ENCODE measurements at places on chromosomes 2 and 18. TPM values are rescaled to one million over a fixed set of nuclear protein-coding genes. Genes with fewer than 3 reads are reported as not detected.

Gene MREG
- polyA plus RNA-seq, result 5.8 TPM

Gene PROC
- polyA plus RNA-seq, result 4.8 TPM

Gene PCARE
- polyA plus RNA-seq, result not detected

Gene MC2R
- polyA plus RNA-seq, result not detected

Gene KYNU
- 1.1 TPM for polyA plus RNA-seq

Gene FLACC1
- 4.3 TPM for polyA plus RNA-seq

Gene CYBRD1
- 26.6 TPM for polyA plus RNA-seq

Gene CFC1
- 21.4 TPM for polyA plus RNA-seq

Gene MEP1B
- polyA plus RNA-seq, result 0.38 TPM

- no peak for DNase-seq
These were observed 464.0 kb downstream of the KCNJ3 start for GRCh38 chr2:155162494-155162893.

DNA sequence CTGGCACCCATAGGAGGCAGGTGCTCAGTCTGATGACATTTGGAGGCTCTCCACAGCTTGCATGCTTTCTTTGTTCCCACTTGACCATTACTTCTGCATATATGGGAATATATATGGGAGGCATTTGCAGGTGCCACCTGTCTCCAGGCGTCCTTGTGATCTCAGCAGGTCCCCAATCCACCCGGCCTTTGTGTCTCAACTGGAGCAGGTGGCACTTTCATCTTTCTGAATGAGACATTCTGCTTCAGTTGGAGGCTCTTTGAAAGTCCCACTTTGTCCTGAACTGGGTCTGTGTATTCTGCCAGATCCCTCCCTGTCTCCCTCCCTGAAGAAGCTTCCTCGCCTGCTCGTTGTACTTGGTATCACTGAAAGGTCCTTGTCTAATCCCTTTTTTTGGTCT lies 318.1 kb upstream of the EPAS1 start:
- DNase-seq, result no peak

DNA sequence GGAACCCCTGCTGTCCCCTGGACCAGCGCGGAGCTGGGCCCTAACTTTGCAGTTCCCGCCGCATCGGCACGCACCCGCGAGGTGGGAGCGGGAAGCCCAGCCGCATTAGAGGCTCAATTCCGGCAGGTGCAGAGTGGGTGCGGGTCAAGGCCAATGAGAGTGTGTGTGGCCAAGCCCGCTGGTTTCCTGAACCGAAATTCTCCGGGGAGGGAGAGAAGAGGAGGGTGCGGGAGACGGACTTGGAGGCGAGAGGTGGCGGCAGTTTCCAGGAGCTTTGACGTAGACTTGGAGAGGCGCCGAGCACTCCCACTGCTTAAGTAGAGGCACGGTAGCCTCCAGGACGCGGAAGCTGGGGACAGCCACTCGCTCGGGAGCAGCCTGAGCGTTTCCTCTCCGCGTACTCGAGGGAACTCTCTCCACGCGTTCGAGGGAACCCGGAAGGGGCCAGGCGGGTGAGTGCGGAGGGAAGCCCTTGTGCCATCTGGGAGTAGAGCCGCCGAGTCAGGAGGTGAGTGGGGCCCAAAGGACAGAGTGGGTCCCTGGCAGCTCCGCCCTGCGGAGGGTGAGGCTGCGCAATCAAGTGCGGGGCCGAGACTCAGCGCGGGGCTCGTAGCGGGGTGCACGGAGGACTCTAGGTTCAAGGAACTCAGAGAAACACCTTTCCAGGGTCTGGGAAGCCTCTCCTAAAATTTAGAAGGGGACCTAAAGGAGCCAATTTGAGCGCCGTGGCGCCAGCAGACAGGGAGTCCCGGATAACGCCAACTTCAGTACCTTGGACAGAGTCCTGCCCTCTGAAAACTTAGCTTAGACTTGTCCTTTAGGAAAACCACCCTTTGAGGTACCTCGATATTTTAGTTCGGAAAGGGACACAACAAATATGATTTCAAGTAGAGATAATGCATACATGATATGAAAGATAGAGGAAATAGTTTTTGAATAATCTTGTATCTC lies at the start of gene FAM237A:
Gene FAM237A (plus strand): TSS at position 413 of the 951 bp plus-strand sequence. CDS start 1,750 bp downstream, outside the sequence.
- DNase-seq, result peak; percentile 29

GRCh38 chr18:59372975-59373374 lies 13.9 kb upstream of the LMAN1 start:
- DNase-seq, result no peak

DNA sequence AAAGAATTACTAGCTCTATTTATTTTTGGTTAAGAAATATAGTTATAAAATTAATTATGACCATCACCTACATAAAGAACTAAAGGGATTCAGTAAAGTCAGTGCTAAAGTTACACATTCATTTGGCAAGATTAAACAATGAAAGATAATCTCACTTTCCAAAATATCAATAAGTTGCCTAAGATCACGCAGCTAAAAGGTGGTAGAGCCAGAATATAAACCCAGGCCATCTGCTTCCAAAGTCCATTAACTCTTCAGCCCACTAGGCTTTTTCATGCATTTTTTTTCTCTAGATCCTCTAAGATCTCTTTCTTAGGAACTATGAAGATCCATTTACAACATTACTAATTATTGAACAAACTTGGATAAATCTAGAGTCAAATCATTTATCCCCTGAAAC lies 66.6 kb upstream of the RND3 start:
- DNase-seq, result no peak

DNA sequence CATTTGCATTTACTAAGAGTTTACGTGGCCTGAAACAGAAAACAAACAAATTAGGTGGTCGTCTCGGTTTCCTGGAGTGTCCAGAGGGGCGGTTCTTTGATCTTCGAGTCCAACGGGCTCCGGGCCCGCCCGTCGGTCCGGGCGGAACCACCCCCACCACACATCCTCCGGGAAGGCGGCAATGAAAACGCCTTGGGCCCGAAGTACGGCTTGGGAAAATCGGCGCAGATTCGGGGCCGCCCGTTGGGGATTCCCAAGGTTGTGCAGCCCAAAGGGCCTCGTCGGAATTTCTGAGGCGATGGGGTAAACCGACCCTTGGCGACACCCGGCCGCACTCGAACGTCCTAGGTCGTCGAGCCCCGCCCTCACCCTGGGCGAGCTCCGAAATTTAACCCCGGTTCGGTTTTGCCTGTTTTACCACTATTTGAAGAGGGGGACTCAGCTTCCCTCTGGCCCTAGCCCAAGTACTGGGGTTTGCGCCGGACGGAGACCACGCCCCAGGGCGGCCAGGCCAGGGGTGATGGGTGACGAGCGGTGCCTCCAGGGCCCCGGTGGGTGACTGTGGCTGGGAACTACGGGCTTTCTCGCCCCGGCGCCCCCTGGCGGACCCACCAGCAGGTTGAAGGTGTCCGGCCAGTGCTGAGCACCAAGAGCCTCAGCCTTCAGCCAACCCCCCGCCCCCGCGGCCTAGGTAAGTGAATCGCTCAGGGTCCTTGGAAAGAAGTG lies 1.9 kb upstream of the CFAP53 start:
- DNase-seq, result no peak

GRCh38 chr2:221539246-221539645 lies 32.9 kb downstream of the EPHA4 start:
- DNase-seq, result no peak

DNA sequence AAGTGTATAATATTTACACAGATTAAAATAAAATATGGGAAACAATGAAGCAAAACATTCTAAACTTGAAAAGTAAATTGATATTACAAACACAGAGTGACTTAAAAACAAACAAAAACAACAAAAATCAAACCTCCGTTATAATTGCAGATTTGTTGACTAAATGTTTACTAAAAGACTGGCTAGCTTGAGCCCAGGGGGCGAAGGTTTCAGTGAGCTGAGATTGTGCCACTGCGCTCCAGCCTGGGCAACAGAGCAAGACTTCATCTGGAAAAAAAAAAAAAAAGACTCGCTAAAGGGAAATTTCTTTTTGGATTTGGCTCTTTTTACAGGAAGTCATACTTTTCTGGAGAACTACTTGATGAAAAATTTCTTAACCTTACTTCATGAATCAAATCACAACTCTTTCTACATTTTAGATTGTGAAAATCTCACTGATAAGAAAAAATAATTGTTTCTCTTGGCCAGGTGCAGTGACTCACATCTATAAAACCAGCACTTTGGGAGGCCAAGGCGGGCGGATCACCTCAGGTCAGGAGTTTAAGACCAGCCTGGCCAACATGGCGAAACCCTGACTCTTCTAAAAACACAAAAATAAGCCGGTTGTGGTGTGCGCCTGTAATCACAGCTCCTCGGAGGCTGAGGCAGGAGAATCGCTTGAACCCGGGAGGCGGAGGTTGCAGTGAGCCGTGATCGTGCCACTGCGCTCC lies 9.7 kb downstream of the TFPI start:
- DNase-seq, result no peak

- DNase-seq, result peak; percentile 38
These were observed 39.6 kb upstream of the BOD1L2 start for GRCh38 chr18:57107140-57107832.

GRCh38 chr2:163187995-163188655 lies 349.6 kb upstream of the KCNH7 start:
- no peak for DNase-seq

DNA sequence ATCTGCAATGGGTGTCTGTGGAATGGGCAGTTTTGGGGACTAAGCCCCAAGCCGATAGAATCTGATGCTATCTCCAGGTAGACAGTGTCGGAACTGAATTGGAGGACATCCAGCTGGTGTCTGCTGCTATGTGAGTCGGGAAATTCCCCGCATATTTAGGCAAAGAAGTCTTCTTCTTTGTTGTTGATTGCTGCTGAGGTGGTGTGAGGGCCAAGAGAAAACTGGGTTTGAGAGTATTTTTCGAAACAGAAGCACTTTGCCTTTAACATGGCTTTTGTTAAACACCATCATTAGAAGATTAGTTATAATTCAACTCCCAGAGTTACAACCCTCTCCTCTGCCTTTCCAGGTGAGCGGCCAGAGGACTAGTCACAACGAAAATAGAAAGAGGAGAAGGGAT lies 49.4 kb upstream of the ACTR3 start:
- DNase-seq, result no peak

DNA sequence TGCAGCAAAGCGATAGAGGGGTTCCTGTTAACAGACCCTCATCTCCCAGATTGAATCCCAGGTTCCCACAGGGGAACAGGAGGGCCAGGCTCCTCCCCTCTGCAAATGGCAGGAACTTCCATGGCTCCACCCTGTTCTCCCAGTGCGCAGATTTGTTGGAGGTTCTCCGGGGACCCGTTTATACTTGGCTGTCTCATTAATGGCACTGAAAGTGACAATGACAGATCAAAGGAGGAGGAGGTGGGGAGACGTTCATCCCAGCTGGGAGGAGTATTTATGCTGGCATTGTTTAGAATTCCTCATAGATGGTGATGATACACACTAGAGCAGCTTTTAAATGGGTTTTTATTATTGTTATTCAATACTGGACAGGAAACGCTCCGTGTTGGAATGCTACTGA lies 186.9 kb downstream of the LRP1B start:
- DNase-seq, result no peak

DNA sequence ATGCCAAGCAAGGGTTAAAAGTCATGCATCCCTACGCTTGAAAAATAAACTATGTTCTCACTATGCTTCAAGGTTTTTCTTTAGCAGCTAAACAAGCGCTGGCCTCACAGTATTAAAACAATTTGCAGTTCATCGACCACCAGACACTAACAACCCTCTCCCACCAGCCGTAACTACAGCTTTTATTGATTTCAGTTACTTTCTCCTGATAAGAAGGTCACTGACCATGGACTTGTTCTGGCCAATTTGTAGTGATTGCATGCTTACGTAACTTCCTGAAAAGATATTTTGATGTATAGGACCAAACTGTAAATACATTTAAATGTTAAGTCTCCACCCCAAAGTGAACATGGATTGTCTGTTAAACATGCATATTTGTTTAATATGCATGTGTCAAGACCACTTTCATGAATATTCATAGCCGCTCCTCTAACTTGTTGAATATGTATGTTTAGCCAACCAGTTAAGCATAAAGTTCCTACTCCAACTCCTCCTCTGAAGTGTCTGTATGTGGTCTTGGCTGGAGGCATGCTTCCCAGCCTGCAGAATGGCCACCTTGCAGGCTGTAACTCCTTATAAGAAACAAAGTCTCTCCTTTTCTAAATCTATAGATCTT lies 1.7 kb upstream of the THOC1 start:
- no peak for DNase-seq

DNA sequence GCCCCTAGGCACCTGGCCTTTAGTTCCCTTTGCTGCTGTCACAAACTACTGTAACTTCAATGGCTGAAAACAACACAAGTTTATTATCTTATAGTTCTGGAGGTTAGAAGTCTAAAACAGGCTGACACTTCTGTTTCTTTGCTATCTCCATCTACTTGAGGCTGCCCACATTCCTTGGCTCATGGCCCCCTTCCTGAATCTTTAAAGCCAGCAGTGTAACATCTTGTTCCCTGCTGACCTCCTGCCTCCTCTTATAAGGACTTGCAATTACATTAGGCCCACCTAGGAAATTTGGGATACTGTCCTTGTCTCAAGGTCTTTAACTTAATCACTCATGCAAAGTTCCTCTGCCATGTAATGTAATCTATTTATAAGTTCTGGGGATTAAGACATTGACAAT lies 6.5 kb downstream of the SMYD1 start:
- DNase-seq, result no peak

GRCh38 chr18:50877545-50878265 lies 1.2 kb upstream of the ME2 start:
- no peak for DNase-seq

GRCh38 chr2:174634130-174635014 lies 36.8 kb upstream of the WIPF1 start:
- DNase-seq, result no peak

DNA sequence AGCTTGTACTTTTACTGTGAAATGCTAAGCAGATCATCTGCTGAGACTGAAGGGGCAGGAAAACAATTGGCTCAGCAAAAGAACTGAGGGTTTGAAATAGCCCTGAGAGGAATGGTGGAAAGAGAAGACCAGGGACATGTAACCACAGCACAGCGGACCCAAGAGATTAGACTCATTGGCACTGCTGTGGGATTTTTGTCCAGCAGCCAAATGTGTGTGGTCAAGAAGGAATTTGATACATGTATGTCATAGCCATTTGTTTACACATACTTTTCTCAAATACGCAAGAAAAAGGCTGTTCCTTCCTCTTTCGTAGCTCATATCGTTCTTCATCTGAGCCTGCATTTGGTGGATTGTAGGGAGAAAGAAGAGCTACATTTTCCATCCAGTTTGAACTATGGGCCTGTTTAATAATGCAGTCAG lies 73.8 kb downstream of the TRABD2A start:
- no peak for DNase-seq

- DNase-seq, result no peak
These were observed 118.0 kb upstream of the UGP2 start for GRCh38 chr2:63723709-63724108.

GRCh38 chr2:188293601-188294351 lies 2.1 kb downstream of the GULP1 start:
- DNase-seq, result peak; percentile 86

GRCh38 chr2:33617989-33618388 lies 18.9 kb upstream of the FAM98A start:
- no peak for DNase-seq

GRCh38 chr2:71506222-71507153 lies 53.1 kb downstream of the DYSF start:
- no peak for DNase-seq

- DNase-seq, result no peak
These were observed 65.9 kb upstream of the TMEM200C start for GRCh38 chr18:5961097-5961827.
